Activated T-cell treated with anti-CD3 and anti-CD28 coated beads, Interleukin-2, amount 50 U/mL, for 72 hours (primary cell): ENCODE measurements at places on chromosomes 16 and 17. TPM values are rescaled to one million over a fixed set of nuclear protein-coding genes. Genes with fewer than 3 reads are reported as not detected.

- no peak for DNase-seq
These were observed 81.8 kb upstream of the DNAJA2 start for GRCh38 chr16:47055136-47055885.

DNA sequence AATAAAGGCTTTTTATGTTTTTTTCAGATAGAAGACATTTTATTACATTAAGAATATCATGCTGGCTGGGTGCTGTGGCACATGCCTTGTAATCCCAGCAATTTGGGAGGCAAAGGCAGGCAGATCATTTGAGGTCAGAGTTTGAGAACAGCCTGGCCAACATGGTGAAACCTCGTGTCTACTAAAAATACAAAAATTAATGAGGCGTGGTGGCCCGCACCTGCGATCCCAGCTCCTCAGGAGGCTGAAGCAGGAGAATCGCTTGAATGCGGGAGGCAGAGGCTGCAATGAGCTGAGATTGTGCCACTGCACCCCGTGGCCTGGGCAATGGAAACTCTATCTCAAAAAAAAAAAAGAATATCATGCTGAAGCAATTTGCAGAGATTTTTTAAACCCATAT lies 29.1 kb upstream of the HAPSTR1 start:
- DNase-seq: no peak

DNA sequence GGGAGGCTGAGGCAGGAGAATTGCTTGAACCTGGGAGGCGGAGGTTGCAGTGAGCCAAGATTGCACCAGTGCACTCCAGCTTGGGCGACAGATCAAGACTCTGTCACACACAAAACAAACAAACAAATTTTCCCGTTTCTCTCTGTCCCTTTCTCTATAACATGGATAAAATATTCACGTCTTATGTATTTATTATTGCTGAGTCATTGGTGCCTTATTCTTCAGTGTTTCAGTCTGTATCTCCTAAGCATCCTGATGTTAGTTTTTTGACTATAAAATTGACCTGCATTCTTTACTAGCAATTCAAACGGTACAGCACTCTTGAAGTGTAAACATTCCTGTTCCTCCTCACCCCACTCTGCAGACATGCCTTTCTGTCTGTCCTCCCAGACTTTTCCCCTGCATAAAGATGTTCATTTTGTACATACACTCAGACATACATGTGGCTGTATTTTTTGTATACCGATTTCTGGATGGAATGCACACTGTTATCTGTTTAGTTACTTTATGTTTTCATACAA lies 16.4 kb downstream of the DHODH start:
- DNase-seq: no peak

DNA sequence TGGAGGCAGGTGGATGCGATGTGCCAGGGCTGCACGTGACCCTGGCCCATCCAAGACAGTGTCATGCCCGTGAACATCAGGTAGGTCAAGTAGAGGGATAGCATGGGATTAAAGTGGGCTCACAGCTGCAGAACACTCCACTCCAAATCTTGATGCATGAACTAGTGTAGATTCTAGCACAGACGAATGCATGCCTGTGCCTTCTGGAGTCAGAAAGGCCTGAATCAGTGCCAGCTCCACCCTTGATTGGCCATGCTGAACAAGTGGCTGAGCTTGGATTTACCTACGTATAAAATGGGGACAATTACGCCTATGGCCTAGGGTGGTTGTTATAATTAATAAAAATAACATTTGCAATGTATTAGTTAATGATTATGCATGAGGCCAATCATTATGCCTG lies 10.6 kb downstream of the IRX3 start:
- no peak for DNase-seq

GRCh38 chr17:13031718-13032350 lies 14.0 kb upstream of the ELAC2 start:
- peak; percentile 53 for DNase-seq

DNA sequence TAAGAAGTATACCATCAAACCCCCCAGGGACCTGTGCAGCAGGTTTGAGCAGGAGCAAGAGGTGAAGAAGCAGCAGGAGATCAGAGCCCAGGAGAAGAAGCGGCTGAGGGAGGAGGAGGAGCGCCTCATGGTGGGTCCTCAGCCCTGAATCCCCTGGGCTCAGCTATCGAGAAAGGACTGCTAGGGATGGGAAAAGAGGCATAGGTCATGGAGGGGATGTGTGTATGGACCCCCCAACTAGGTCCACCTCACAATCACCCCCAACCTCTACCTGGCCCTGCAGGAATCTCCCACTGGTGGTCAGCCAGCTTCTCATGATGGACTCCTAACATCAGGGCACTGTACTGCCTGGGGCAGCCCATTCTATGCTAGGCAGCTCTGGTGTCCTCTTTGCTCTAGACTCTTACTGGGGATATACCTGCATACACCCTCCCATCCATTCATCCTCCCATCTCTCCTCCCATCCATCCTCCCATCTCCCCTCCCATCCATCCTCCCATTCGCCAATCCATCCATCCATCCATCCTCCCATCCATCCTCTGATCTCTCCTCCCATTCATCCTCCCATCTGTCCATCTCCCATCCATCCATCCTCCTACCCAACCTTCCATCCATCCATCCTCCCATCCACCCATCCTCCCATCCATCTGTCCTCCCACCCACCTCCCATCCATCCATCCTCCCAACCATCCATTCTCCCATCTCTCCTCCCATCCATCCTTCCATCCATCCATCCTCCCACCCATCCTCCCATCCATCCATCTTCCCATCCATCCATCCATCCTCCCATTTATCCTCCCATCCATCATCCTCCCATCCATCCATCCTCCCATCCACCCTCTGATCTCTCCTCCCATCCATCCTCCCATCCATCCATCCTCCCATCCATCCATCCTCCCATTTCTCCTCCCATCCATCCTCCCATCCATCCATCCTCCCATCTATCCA lies 10.6 kb downstream of the DRC7 start:
- DNase-seq: no peak

DNA sequence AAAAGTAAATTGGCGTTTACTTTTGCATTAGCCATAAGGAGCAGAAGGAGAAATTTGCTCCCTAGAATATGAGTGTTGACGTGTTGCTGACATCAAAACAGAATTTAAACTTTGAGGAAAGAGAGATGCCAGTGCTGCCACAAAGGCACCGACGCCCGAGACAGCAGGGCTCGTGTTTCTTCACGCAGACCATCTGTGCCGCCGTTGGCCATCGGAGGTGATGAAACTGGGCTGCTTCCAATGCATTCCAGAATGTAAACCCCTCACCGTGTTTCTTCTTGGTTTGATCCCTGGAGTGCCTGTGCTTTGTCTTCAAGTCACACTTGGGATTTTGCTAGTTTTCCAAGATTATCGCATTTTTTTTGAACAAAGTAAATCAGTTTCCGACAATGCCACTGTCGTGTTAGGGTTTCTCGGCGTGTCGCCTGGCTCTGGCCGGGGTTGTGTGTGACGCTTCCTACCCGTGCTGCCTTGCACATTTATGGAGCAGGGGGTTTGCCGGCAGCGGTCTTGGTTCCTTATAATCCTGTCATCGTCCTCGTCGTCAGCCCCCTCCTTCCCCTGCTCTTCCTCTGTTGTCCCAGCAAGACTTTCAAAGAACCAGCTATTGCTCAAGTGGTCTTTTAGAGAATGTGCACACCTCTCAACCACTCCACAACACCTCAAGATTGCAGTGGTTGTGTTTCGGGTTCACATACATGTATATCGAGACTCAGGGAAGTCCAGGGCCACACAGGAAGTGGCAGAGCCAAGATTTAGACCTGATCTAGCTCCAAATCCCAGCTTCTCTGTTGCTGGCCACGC lies 103.9 kb downstream of the METRNL start:
- DNase-seq: no peak

GRCh38 chr17:72118335-72119076 lies 2.3 kb upstream of the SOX9 start:
- DNase-seq: peak; percentile 50

GRCh38 chr17:73710095-73710592 lies 65.9 kb upstream of the SDK2 start:
- peak; percentile 64 for DNase-seq

- no peak for DNase-seq
These were observed 29.9 kb downstream of the NKD1 start for GRCh38 chr16:50578137-50578536.

GRCh38 chr16:9650284-9650683 lies 531.9 kb downstream of the GRIN2A start:
- no peak for DNase-seq

DNA sequence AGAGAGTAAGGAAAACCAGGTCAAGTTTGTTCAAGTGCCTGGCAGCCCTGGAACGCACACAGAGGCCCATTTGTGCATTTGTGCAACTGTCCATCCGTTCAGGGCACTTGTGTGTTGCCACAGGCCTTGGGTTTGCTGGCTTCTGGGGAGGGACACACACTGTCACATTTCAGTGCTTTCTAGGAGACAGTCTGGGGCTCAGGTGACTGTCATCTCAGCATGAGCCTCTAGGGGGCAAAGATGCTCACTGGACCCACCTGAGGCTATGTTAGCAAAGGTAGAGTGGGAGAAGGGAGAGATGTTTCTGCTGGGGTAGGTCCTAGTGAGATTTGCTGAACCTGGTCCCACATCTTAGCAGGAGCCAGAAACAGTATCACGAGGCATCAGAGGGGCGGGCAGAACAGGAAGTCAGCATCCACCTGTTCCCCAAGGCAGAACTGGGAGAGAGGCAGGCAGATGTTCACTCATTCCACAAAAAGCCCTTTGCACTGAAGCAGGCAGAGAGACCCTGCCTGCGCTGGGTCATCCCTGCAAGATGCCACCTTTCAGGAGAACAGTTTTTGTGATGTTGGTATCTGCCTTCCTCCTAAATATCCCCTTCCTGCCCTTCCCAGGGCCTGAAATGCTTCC lies 48.5 kb downstream of the RAI1 start:
- peak; percentile 59 for DNase-seq

GRCh38 chr17:65060631-65061254 lies 4.2 kb upstream of the GNA13 start:
- DNase-seq: no peak

GRCh38 chr16:50901062-50901461 lies 159.2 kb downstream of the CYLD start:
- DNase-seq: no peak

- no peak for DNase-seq
These were observed 378.0 kb downstream of the SLC39A11 start for GRCh38 chr17:72714357-72714966.

DNA sequence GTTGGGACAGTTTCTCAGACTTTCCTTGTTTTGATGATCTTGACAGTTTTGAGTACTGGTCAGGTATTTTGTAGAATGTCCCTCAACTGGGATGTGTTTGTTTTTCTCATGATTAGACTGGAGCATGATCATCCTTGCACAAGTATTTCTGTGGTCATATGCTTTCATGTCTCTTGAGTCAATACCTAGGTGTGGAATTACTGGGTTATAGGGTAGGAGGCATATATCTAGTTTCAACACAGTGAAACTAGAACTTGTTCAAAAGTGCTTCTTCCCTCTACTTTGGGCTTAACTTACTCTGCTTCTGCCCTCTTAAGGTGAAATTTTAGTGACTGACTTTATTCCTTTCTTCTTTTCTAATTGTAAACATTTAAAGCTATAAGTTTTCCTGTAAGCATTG lies 30.1 kb downstream of the IKZF3 start:
- no peak for DNase-seq

- peak; percentile 27 for DNase-seq
These were observed 13.2 kb downstream of the IL4R start for GRCh38 chr16:27326738-27327585.

DNA sequence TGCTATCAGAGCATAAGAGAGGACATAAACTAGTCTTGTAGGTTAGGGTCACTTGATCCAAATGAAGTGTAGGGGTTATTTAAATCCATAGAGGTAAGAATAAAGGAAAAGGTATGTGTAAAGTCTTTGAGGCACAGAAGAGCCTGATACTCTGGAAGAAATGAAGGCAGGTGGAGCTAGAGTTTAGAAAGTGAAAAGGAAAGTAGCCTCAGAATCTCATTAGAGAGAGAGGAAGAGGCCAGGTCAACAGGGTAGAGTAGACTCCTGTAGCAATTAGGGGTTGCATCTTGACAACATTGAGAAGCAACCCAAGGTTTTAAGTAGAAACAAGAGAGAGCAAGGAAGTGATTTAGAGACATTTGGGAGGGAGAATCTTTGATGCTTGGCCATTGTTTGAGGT lies 235.2 kb upstream of the SOX9 start:
- DNase-seq: no peak

DNA sequence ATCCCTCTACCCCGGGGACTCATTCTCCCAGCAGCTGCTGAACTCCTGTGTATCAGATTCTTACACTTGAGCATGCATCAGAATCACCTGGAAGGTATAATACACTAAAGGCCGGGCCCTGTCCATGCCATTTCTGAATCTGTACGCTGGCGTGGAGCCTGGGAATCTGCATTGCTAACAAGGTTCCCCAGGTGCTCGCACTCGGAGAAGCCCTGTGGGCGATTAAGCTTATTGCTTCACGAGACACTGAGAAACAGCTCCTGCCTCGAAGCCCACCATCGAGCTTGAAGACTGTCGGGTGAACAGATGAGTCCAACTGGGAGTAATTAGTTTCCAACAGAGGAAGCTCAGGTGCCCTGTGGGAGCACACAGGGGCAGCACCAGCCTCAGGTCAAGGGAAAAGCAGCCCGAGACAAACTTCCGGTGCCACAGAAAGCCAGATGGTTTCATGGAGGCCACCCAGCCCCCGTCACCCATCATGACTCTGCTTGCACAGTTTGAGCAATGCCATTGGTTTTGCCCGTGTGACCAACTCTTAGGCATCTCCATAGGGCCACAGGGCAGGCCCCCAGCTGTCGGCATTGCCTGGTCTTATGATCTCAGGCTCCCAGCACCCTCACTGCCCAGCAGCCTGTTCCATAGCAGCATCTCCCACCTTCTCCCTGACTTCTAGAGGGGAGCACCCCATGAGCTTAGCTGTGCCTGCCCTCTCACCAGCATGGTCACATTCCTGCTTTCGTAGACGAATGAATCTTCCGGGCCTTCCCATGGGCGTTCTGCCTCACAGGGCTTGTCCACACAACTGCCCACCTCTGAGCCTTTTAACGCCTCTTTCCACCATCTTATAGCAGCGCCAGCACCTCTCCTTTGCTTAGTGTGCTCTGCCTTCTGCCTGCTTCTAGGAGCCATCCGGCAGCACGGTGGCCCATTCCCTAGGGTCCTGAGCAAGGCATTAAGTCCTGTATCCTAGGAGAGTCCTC lies 10.9 kb downstream of the CTRB2 start:
- DNase-seq: no peak

GRCh38 chr16:9061358-9061813 lies 30.1 kb upstream of the HAPSTR1 start:
- no peak for DNase-seq

Gene PTGES3L
- total RNA-seq: 0.95 TPM

Gene RNFT1
- 45.2 TPM for total RNA-seq

Gene CA5A
- total RNA-seq: 0.22 TPM

Gene HDAC5
- 37.8 TPM for total RNA-seq

Gene CCL8
- not detected for total RNA-seq

Gene RASL10B
- 0.32 TPM for total RNA-seq

Gene CACNA1H
- total RNA-seq: 0.48 TPM

Gene SOST
- not detected for total RNA-seq
